Left renal cortex interstitium (tissue), 4 donors: ENCODE measurements at places on chromosomes 6 and 20. TPM values are rescaled to one million over a fixed set of nuclear protein-coding genes. Genes with fewer than 3 reads are reported as not detected.
A peak's percentile ranks its signal among the peaks of the same experiment; 100 is the strongest.

- no peak for DNase-seq
Measured at GRCh38 chr20:47666304-47666703, 119.0 kb downstream of the SULF2 start.

DNA sequence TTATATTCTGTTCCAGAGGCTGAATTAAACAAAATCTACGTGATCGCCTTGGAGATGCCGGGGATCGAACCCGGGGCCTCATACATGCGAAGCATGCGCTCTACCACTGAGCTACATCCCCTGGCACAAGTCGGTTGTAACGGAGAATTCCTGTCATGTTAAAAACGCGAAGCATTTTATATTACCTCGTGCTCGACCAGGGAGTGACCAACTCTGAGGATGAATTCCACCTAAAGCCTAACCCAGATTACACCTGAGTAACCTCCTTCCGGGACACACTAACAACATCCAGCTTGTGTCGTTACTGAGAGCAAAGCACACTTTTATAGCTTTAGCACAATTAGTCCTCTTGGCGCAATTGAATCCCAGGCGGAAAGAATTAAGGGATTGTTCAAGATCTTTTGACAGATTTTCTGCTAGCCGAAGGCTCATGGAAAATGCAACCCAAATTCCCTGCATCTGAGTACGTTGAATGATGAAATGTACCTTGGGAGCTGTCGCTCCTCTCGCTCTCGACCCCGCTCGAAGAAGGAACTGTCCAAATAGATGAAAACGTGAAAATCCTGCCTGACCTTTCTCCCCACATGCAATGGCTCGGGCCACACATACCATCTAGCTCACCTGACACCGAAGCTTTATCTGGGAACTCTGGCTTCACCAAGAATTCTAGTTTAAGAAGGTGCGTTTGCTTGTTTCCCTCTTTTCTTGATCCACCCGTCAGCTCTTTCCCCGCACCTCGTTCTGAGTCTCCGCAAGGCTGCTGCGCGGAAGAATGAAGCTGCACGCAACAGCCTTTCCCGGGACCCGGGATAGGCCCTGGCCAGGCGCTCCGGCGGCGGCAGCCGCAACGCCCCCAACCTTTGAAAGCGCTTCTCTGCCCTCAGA, 148.3 kb downstream of the GPX5 start:
- peak; percentile 50 for DNase-seq

DNA sequence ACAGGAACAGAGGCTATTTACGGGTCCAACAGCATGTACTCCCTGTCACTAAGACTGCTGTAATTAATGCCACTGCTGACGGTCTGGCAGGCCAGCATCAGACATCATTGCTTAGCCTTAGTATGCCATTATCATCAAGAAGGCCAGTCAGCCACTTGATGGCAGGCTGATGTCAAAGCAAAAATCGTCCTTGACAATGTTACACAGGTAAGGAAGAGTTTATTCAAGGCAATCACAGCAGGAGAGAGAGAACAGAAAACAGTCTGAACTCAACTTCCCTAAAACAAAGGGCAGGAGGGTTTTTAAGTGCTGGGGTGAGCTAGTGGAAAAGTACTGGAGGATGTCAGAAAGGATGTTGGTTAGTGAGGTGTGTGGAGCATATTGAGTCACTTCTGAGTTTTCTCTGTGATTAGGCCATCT, 25.1 kb downstream of the FKBP1C start:
- DNase-seq: no peak

GRCh38 chr20:1477896-1478490, 11.3 kb upstream of the NSFL1C start:
- no peak for DNase-seq

GRCh38 chr20:50284811-50285375, 94.3 kb downstream of the CEBPB start:
- DNase-seq: peak; percentile 27

GRCh38 chr6:15389084-15389764, 143.4 kb downstream of the JARID2 start:
- DNase-seq: no peak

- DNase-seq: no peak
Measured at GRCh38 chr6:160004018-160004417, 35.1 kb downstream of the IGF2R start.

DNA sequence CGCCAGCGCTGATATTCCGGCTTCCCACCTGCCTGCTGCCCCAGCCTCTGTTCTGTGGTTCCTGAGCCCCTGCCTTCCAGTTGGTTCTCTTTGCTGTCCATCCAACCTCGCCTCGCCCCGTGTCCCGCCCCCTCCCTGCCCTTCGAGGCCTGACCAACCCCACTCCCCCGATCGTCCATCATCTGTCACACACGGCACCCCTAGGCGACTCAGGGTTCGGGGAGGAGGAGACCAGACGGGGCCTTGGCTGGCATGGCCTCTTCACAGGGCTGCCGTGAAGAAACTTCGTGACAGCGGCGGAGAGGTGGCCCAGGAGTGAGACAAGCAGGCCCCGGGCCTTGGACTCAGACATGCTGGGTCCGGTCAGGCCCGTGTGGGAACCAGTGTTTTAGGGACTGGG, 226.1 kb downstream of the QKI start:
- no peak for DNase-seq

- DNase-seq: no peak
Measured at GRCh38 chr6:143112084-143112768, 51.5 kb downstream of the AIG1 start.

GRCh38 chr6:126072834-126073233, 86.5 kb downstream of the TRMT11 start:
- no peak for DNase-seq

- no peak for DNase-seq
Measured at GRCh38 chr6:105507811-105508210, 104.9 kb upstream of the PREP start.

DNA sequence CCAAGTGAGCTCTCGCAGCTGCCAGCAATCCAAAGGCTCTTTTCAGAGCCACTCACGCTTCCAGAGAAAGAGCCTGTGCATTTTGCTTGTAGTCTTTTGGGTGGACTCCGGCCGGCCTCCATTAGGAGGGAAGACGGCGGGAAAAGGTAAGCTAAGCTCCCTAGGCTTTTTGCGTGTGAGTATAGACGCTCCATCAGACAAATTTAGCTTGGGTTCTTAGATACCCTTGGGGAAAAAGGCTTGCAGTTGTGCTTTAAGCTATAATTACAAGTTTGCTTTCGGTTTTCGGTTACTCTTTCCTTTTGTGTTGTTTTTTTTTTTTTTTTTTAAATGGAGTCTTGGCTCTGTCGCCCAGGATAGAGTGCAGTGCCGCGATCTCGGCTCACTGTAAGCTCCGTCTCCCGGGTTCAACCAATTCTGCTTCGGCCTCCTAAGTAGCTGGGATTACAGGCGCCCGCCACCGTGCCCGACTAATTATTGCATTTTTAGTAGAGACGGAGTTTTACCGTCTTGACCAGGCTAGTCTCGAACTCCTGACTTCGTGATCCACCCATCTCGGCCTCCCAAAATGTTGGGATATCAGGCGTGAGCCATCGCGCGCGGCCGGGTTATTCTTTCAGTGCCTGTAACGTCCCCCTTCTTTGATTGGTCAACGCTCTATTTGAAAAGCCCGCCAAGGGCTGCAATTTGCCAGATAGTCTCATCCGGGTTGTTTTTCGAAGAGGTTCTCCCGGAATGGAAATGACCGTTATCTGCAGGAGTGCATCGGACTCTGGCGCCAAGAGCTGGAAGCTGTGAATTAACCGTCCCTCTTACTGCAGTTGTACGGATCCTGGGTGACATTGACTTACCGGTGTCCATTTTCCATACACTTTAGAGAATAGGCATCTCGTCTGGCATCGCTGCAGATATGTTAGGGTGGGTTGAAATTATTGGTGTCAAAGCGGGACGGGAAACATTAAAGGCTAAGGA, 18.1 kb downstream of the OR2B2 start:
- DNase-seq: peak; percentile 88

- no peak for DNase-seq
Measured at GRCh38 chr20:40809361-40809760, 120.3 kb upstream of the MAFB start.

DNA sequence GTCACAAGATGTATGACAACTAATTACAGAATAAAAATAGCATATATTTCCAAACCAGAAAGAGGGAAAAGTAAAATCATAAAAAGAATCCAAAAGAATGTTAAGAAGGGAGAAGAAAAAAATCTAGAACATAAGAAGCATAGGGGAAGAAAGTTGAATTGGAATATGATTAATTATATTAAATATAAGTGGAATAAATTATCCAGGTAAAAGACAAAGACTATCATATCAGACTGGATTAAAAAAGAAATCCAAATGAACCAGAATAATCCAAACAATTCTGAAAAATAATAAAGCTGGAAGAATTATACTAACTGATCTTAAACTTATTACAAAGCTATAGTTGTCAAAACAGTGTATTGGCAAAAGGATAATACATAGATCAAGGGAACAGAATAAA, 23.6 kb downstream of the CSNK2A1 start:
- DNase-seq: no peak

DNA sequence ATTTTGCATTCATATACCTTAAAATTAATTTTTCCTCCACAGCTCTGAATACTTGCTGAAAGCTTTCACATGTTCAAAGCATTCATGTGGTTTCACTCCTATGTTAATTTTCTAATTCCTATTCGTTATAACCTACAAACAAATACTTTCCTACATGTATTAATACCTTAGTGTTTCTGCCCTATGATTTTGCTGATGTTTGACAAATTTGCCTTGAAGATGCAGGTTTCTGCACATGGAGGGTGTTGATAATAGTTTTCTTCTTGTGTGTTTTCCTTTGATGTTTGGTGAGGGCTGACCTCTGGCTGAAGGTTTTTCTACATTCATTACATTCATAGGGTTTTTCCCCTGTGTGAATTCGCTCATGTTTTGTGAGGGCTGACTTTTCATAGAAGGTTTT, 49.3 kb upstream of the ELMO2 start:
- DNase-seq: no peak

Gene CLVS2
- 0.28 TPM for polyA plus RNA-seq

Gene CLDN20
- polyA plus RNA-seq: 0.38 TPM

Gene THEMIS
- polyA plus RNA-seq: not detected
